RKO (cell line): ENCODE measurements at places on chromosomes 2 and 18.
A peak's percentile ranks its signal among the peaks of the same experiment; 100 is the strongest.

- peak; percentile 11 for DNase-seq
These were observed 84.8 kb upstream of the PTPRM start for GRCh38 chr18:7482342-7482741.

DNA sequence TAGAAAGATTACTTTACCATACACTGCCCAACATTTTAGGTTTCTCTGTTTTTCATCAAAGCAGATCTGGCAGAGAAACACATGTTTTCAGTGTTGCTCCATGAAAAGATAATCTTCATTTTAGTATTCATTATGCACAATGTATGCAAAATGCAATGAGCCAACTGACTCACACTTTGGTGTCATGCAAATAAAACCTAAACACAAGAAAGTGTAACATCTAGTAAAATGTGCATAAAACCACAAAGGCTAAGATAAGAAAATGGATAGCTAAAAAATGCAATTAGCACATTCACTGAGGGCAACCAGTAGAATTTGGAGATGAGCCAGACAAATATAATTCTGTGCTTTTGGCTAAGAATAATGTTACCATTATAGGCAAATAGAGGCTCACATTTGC is 203.5 kb upstream of the UBE2E3 start:
- DNase-seq: no peak

DNA sequence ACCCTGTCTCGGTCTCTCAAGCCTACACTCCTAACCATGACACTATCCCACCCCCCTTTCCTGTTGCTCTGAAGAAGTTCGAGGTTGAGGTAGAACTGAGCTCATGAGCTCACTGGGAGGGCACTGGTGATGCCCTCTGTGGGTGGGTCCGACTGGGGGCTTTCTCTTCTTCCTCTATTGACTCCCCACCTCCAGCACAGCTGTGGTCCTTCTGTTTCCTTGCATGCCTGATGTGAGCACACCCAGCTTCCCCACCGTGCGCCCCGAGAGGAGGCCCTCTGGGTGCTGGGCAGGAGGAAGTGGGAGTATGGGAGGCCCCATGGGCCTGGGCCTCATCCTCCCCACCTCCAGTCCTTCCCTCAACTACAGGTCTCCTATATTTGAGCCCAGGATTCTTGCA is 20.9 kb downstream of the SPEG start:
- DNase-seq: no peak

GRCh38 chr2:176148751-176149421 is 2.5 kb upstream of the HOXD4 start:
- DNase-seq: no peak

GRCh38 chr2:44869761-44870160 is 71.7 kb upstream of the SIX3 start:
- no peak for DNase-seq

GRCh38 chr2:118223992-118224894 is 136.0 kb downstream of the INSIG2 start:
- DNase-seq: no peak

GRCh38 chr2:60882971-60883753 is 1.8 kb downstream of the REL start:
- DNase-seq: peak; percentile 59

- no peak for DNase-seq
These were observed 15.3 kb downstream of the FAM168B start for GRCh38 chr2:131077966-131078365.

- no peak for DNase-seq
These were observed 12.2 kb upstream of the HDAC4 start for GRCh38 chr2:239412905-239413603.

GRCh38 chr2:43361286-43361685 is 134.9 kb upstream of the ZFP36L2 start:
- DNase-seq: no peak
